Activated effector memory CD4-positive, alpha-beta T cell treated with anti-CD3 and anti-CD28 coated beads, Interleukin-2, amount 50 U/mL, for 16 hours (primary cell): ENCODE measurements at places on chromosomes 12 and 14.
A peak's percentile ranks its signal among the peaks of the same experiment; 100 is the strongest.

DNA sequence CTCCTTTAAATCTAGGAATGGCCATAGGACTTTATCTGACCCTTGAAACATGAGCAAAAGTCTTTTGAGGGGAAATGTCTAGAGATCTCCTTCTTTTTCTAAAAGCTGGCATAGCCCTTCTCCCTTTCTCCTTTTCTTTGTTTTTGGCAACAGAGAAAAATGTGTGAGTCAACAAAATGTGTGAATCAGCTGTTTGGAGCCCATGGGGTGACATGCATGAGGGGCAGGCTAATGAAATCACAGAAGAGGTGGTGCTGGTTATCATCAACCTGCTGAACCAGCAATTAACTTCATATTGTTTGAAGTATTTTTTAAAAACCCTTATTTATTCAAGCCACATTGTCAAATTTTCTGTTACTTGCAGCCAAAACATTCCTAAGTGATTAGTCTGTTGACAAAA lies 132.3 kb downstream of the CCDC59 start:
- DNase-seq = no peak

DNA sequence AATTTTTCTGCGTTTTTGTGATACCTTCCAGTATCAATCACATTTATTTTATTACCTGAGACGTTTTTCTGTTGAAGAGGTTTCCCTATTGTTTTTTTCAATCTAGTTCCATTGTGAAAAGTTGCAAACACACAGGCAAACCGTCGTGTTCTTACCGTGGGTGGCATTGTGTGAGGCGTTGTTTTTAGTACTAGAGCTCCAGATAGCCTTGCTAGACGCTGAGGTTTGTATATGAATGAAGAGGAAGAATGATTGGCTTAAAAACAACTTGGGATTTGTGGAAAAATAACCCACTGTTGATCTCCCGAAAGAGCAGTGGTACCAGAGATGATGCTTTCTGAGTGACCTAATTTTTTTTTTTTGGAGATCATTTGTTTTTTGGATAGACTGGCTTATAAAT lies 1.0 kb downstream of the SOCS4 start:
- DNase-seq = no peak

DNA sequence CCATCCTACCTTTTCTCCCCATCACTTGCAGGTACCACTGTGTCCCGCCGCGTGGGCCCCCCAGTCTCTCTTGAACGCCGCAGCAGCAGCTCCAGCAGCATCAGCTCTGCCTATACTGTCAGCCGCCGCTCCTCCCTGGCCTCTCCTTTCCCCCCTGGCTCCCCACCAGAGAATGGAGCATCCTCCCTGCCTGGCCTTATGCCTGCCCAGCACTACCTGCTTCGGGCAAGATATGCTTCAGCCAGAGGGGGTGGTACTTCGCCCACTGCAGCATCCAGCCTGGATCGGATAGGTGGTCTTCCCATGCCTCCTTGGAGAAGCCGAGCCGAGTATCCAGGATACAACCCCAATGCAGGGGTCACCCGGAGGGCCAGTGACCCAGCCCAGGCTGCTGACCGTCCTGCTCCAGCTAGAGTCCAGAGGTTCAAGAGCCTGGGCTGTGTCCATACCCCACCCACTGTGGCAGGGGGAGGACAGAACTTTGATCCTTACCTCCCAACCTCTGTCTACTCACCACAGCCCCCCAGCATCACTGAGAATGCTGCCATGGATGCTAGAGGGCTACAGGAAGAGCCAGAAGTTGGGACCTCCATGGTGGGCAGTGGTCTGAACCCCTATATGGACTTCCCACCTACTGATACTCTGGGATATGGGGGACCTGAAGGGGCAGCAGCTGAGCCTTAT lies 9.2 kb downstream of the ARHGAP9 start:
- DNase-seq = no peak

GRCh38 chr12:42426746-42427145 lies 100.8 kb downstream of the PPHLN1 start:
- DNase-seq = no peak

- DNase-seq = no peak
Measured at GRCh38 chr14:58701156-58701555, 63.4 kb downstream of the DACT1 start.

- DNase-seq = peak; percentile 76
Measured at GRCh38 chr12:57461276-57461916, 1.8 kb downstream of the GLI1 start.

DNA sequence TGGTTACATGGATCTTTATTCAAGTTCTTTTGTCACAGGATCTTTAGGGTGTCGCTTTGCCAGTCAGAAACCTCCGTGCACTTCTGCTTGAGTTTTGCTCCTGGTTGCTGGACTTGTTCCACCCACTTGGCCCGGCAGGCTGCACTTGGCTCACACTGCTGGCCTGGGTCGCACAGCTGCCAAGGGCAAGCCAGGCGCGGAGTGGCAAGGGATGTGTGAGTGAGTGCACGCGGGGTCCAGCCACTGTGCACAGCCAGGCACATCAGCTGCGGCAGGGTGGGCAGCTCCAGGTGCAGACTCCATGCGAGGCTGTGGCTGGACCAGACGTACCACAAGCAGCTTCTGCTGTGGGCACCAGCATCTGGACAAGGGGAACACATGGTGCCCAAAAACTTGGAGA lies 76.6 kb downstream of the DERA start:
- DNase-seq = no peak

DNA sequence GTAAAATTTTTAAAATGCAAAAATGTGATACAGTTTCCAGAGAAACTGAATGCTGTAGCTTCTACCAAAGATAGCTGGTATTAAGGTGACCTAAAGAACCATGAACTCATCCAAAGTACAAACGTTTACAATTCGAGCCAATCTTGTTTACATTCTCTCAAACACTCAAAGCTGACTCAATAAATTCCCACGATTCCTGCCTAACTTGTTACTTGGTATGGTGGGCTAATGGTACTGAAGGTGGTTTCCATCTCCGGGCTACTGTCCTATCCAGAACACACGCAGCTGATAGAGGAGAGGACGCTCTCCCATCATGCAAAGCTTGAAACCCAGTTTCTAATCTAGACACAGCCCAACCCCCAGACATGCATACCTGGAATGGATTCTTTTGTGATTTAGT lies 31.5 kb downstream of the RAD9B start:
- DNase-seq = no peak

DNA sequence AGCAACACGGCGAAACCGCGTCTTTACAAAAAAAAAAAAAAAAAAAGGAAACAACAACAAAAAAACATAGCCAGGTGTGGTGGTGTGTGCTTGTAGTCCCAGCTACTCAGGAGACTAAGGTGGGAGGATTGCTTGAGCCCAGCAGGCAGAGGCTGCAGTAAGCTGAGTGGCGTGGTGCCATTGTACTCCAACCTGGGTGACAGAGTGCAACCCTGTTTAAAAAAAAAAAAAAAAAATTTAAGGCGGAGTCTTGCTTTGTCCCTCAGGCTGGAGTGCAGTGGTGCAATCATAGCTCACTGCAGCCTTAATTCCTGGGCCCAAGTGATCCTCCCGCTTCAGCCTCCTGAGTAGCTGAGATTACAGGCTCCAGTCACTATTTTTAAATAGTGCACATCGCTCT lies 18.2 kb upstream of the FIGNL2 start:
- DNase-seq = peak; percentile 8

GRCh38 chr12:113863455-113863845 lies 102.7 kb downstream of the RBM19 start:
- DNase-seq = no peak

DNA sequence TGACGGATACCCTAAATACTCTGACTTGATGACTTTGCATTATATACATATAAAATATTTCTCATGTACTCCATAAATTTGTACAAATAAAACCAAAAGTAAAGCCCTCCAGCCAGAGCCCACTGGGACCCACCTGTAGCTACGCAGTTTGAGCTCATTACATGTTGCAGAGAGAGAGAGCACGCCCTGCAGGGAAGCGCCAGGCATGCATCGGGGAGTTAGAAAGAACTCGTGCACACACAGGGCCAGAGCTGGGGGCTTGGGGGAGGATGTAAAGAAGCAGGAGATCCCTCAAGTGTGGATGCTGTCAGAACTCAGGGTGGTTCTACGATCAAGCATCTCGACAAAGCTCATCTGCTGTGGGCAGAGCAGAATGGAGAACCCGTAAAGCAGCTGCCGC lies 178.5 kb upstream of the RTL1 start:
- peak; percentile 28 for DNase-seq

GRCh38 chr12:123364532-123365024 lies at the start of gene SBNO1:
TSS of gene SBNO1 (minus strand) at chr12:123364847. CDS start at chr12:123350441, 14,406 bp downstream.
- DNase-seq = peak; percentile 95

GRCh38 chr14:81727218-81727617 lies 193.6 kb upstream of the SEL1L start:
- DNase-seq = no peak

- no peak for DNase-seq
Measured at GRCh38 chr12:89556976-89557375, 31.1 kb upstream of the POC1B start.

DNA sequence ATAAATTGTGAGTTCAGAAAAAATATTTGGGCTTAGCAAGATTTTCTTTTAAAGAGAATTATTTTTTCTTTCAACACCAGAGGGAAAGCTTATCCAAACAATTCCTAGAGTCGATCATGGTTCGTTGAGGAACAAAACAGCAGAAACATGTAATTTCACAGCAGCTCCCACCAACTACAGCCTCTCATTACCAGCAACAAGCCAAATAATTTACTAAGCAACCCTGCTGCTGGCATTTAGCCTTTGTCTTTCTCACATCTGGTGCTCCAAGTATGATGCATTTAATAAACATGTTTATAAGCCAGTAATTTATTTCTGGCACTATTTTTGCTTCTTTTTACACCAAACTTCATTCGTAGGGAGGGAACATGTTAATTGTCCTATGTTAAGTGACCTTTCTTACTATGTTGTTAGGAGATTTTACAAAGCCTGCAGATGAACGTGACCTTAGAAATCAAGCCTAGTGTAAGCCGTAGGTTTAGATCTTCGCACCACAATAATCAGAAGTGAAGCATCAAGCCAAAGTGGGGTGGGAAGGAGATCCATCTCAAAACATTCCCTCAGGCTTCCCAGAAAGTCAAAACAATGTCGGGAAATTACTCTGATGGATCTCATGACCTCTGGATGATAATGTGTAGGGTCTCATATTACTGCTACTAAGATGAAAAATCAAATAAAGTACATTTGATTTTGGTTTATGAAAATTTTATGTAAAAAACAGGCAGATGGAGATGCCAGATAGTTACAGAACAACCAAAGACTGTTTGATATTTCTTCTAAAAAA lies 128.4 kb downstream of the RPAP3 start:
- DNase-seq = no peak
